Renal pelvis (tissue), 12 donors: ENCODE measurements at places on chromosomes 6 and 20. TPM values are rescaled to one million over a fixed set of nuclear protein-coding genes. Genes with fewer than 3 reads are reported as not detected.

DNA sequence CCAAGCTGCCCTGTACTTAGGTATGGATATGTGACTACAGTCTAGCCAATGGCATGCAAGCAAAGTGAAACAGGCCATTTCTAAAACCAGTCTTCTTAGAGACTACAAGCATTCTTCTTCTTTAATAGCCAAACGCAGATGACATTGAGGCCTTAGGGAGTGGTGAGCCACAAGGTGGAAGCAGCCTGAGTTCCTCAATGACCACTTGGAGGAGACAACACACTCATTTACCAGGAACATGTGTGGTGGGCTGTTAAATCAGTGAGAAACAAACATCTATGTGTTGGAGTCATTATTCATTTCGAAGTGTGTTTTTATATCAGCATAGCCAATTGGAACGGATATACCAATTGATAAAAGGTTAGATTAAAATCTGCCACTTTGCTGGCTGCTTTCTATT, 122.0 kb downstream of the GFRAL start:
- no peak for DNase-seq

- no peak for DNase-seq
Measured at GRCh38 chr20:56342783-56343182, 16.0 kb upstream of the FAM210B start.

DNA sequence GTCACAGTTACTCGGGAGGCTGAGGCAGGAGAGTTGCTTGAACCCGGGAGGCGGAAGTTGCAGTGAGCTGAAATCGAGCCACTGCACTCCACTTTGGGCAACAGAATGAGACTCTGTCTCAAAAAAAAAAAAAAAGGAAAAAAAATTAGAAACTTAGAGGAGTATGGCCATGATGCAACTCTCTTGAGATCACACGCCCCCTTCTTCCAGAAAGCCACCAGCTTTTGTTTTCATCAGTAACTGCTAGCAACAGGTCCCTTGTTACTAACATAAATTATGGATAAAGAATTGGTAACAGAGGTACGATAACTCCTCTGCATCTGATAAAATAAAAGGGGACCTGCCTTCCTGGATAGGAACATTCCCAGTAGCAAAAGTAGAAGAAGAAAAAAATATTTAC, 308.2 kb downstream of the CD83 start:
- DNase-seq: no peak

- no peak for DNase-seq
Measured at GRCh38 chr6:136763255-136763654, 29.0 kb downstream of the MAP3K5 start.

DNA sequence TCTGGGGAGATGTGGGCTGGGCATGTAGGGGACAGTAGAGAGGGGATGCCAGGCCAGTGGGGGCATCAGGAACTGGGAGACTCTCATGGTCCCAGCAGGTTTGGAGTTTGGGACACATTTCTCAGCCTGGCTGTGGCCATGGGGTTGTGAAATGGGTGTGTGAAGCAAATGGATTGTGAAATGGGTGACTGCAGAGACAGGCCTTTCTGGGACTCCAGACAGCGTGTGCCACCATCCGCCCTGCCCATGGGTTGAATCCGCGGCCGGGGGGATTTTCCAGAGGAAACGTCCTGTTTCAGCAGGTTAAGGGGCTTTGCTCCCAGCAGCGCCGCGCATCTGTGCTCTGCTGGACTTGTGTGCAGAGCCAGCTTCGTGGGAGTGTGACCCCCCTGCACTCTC, 3.7 kb upstream of the PMEPA1 start:
- no peak for DNase-seq

ADGRF4 gene
- 0.53 TPM for polyA plus RNA-seq
